ENCODE measurements at places on chromosomes 1 and 21.

DNA sequence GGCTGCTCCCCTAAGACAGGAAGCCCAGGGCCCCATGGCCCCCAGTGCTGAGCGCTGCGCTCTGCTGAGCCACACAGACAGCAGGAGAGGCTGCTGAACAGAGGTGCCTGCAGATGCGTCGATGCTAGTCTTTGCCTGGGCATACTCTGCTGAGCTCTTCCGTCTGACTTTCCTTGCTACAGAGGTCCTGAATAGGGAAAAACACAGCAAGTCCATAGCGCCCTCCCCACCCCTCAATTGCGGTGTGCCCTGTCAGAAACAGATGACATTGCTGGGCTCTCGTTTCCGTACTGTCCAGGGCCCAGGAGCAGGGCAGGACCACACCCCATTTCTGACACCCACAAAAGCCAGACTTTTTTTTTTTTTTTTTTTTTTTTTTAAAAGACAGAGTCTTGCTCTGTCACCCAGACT is 252.5 kb downstream of the SDCCAG8 start:
- peak; percentile 29 for DNase-seq

DNA sequence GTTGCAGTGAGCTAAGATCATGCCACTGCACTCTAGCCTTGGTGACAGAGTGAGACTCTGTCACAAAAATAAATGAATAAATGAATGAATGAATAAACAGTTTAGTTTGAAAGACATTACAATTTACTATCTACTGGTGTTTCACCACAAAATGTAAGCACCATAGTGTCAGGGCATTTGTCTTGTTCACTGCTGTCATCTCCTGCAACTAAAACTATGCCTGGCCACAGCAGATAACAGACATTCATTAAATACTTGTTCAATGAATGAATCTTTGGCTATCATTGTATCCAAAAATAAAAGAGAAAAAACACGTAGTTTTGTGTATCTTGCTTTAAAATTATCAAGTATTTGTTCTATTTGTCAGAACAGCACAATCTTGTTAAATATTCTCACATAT is 32.5 kb downstream of the SASS6 start:
- DNase-seq: no peak

DNA sequence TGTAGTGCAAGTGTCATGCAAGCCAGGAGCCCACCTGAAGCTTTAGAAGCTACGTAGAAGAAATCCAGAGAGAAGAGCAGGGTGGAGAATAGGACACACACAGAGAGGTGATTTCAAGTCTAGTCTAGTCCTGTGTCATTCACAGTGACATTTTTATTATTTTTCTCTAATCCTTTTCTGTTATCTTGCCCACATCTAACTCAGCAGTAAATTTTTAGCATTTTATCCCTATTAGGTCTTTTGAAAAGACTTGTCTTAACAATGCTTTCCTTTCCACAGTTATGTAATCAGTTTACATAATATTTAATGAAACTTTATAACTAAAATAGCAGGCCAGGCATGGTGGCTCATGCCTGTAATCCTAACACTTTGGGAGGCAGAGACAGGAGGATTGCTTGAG is 198.6 kb downstream of the ADGRL2 start:
- no peak for DNase-seq

DNA sequence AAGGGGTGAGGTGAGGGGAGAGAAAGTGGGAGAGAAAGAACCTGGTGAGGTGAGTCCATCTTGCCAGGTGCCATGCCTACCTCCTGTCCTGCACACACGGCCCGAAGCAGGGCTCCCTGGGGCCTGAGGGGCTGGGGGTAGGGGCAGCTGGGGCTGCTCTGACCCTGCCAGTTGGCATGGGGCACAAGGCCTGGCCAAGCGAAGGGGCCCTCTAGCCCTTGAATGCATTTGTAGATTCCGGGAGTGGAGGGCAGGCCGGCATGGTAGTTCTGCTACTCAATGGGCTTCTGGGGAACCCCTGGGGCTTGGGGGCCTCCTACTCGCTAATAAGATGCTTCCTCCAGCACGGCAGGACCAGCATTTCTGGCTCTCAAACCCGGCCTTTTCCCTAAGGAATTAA is 3.6 kb upstream of the PRDM16 start:
- no peak for DNase-seq

- DNase-seq: no peak
These were observed 166.5 kb downstream of the PGBD5 start for GRCh38 chr1:230259621-230260020.

DNA sequence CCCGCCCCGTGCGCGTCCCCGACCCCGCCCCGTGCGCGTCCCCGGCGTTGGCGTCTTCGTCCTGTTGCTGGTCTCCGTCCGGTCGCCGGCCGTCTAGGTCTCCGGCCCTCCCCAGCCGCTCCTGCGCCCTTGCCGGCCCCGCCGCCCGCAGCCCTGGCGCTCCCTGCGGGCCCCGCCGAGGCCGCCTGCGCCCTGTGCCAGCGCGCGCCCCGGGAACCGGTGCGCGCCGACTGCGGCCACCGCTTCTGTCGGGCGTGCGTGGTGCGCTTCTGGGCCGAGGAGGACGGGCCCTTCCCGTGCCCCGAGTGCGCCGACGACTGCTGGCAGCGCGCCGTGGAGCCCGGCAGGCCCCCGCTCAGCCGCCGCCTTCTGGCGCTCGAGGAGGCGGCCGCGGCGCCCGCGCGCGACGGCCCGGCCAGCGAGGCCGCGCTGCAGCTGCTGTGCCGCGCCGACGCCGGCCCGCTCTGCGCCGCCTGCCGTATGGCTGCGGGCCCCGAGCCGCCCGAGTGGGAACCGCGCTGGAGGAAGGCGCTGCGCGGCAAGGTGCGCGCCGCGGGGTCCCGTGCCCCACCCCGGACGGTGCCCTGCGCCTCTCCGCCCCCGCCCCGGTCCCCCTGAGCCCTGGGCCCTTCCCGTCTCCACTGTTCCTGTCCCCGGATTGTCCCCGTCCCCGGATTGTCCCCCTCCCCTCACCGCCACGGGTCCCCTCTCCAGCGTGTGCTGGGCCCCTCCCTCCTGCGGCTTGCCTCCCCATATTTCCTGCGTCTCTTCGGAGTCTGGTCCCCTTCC is at the start of gene RNF187:
Gene RNF187 (plus strand): TSS at position 47 of the 789 bp plus-strand sequence.
- peak; percentile 80 for DNase-seq

- no peak for DNase-seq
These were observed 83.2 kb downstream of the TRIM11 start for GRCh38 chr1:228323401-228323800.

- no peak for DNase-seq
These were observed 4.4 kb downstream of the MAP3K21 start for GRCh38 chr1:233331676-233332519.

- no peak for DNase-seq
These were observed 88.1 kb upstream of the LRRC8D start for GRCh38 chr1:89732643-89733222.

DNA sequence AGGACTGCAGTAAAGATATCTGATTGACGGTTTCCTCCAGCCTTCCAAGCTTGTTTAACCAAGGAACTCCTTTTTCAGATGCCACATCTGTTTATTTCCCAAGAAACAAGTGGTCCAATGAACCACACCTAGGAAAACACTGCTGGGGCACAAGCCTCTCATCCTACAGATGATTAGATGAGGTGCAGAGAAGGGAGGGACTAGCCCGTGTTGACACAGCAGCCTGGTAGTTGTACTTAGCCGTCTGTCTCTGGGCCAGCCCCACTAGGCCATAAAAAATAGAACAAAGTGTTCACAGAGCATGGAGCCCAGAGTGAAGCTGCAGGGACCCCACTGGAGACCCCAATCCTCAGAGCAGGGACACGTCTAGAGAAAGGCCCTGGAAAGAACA is 32.1 kb downstream of the LRP8 start:
- DNase-seq: no peak

GRCh38 chr1:172680733-172681275 is 21.9 kb downstream of the FASLG start:
- DNase-seq: no peak

GRCh38 chr1:8639148-8639547 is 178.3 kb downstream of the RERE start:
- DNase-seq: no peak

DNA sequence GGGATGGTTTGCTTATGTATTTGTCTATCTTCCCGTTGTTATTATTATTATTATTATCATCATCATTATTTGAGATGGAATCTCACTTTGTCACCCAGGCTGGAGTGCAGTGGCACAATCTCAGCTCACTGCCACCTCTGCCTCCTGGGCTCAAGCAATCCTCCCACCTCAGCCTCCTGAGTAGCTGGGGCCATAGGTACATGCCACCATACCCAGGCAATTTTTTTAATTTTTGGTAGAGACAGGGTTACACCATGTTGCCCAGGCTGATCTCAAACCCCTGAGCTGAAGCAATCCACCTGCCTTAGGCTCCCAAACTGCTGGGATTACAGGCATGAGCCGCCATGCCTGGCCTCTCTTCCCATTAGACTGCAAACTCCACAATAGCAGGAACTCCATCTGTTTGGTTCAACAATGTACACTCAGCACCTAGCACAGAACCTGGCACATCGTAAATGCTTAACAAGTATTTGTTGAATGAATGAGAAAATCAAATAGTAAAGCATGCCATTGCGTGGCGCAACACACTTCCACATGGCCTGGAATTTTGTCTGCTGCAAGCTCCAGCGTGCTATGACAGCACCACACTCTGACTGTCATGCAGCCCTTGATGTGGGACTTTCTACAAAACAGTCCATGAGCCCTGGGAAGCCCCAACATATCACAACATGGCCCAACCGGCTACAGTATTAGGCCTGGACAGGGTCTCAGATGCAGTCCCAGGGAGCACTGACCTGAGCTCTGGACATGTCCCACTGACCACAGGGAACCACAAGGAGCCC is 3.8 kb upstream of the TINAGL1 start:
- no peak for DNase-seq

DNA sequence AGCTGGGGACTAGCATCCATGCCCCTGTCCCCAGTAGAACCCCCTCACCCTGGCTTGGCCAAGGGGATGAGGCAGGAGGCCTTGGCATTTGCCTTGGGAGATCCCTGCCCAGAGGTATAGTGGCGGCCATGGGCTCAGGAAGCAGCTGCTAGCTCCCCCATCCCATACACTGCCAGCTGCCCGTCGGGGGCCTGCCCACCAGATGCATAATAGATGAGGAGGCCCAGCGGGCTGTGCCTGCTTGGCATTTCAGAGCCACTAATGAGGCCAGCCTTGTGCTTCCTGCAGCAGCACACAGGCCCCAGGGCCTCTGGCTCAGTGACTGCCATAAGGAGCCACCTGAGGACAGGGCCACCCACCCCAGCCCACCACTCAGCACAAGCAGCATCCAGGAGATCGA is 23.6 kb downstream of the RAP1GAP start:
- no peak for DNase-seq

DNA sequence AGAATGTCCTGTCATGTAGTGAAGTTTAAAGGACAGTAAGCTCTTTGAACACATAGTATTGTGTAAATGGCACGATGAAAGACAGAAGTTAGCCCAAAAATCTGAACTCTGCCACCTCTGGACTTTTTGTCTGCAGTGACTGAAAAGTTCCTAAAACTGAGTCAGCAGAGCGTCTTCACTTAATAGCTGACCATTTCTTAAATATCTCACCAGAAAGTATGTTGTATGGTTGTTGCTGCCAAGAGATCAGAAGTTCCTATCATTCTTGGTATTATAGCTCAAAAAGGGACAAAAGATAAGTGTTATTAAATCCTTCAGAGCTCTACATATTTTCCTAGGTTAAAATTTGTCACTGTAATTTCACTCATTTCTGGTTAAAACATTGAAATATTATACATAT is 1003.0 kb downstream of the TTLL7 start:
- DNase-seq: no peak

DNA sequence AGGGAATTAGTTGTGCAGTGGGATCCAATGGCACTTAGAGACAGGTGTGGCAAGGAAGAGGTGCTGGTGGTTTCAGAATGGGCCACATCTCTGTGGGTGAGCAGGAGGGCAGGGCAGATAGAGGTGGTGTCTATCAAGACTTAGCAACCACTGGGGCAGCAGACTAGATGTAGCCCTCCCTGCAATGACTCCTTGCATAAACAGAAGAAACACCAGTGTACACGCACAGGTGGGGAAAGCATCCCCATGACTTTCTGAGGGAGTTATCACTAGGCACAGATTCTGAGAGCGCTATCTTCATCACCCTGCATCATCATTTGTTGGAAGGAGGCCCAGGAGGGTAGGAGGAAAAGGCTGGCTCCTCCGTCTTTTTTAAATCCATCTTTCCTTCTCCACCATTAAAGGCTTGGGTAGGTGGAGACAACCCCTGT is 58.4 kb downstream of the PLXNA2 start:
- no peak for DNase-seq

- DNase-seq: no peak
These were observed 1.8 kb downstream of the FNDC5 start for GRCh38 chr1:32868806-32869455.

DNA sequence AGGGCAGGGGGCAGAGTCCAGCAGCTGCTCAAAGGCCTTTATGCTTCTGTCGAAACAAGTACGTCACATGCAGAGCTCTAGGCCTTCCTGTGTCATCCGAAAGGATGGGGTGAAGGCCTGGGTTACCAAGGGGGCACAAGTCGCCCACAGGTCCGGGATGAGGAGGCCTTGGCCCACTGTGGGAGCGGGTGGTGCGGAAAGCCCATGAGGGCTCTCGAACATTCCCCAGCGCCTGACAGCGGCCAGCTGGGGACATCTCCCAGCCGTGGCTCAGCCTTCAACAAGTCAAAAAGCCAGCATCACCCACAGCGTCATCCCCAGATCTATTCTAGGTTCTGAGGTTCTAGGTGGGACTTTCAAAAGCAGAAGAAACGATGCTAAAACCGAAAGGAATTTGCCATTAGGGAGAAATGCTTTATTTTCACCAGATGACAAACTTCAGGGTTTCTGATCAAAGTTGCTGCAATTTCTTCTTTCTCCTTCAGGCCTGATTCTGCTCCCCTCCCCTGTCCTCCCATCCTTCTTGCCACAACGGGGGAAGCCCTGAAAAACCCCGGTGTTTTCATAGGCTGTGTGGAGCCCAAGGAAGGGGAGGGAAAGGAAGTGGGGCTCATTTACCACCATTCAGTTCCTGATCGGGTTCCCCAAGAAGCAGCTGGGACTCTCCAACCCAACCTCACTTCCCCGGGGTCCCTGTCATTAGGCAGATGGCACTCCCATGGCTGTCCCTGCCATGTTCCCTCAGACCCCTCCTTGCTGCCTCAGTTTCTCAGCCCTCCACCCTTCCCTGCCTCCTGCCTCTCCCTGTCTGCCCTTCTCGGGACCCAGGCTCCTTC is 17.6 kb downstream of the GPR137B start:
- no peak for DNase-seq

DNA sequence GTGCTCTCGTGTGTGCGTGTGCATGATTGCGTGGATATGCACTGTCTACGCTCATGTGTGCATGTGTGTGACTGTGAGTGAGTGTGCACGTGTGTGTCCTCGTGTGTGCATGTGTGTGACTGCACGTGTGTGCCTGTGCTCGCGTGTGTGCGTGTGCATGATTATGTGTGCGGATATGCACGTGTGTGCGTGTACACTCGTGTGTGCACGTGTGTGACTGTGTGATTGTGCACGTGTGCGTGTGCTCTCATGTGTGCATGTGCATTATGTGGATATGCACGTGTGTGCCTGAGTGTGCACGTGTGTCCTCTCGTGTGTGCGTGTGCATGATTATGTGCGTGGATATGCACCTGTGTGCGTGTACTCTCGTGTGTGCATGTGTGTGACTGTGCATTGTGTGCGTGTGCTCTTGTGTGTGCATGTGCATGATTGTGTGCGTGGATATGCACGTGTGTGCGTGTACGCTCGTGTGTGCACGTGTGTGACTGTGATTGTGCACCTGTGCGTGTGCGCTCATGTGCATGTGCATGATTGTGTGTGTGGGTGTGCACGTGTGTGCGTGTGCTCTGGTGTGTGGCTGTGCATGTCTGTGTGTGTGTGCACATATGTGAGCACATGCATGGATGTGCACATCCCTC is 2.2 kb downstream of the MMEL1 start:
- DNase-seq: no peak

Data from activated gamma-delta T cell treated with anti-CD3 and anti-CD28 coated beads, Interleukin-2, amount 50 U/mL, for 16 hours (primary cell).